Naive thymus-derived CD4-positive, alpha-beta T cell (primary cell): ENCODE measurements at places on chromosomes 4 and X.

DNA sequence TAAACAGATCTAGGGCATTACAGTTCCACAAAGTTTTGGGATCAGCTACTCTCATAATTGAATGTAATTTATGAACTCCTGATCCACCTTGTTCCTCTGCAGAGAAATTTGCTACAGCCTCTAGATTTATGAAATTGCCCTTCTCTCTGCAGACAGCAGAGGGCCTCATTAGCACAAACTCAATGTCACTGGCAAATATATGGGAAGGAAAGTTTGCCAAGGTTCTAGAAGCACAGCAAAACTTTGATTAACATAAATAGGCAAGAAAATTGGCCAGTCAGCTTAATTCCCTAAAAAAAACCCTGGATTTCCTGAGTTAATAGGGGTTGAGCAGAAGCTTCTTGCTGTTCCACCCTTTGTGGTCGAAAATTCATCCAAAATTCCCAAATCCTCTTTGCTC lies 31.5 kb downstream of the PRPS1 start:
- DNase-seq, result peak; percentile 42

DNA sequence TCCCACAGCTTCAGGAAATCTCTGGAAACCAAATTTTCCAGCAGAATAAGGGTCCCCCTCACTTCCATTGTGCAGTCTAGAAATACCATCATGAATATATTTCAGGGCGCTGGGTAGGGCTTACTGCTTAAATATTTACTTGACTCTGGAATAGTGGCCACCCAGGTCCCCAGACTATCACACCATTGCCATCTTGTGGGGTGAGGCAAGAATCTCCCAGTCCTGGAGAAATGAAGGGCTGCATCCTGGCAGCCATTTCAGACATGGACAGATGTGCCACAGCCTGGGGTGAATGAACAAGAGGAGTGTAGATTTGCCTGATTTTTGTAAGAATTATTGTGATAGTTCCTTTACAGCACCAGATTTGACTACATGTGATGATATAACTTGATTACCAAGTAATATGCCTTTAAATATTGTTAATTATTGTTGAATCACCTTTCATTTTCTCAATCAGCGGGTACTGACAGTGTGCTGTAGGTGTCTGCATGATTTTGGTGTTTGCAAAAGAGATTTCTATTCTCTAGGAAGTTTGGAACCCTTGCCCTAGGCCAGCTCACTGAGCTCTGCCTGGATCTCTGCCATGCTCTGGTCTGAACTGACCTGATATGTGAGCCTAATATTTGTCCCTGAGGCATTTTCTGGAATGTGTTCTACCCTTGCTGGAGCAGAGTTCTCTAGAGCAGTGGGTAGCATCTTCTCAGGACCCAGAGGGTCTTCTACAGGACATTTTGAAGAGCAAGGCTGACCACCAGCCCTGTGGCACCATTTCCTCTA lies 183.4 kb downstream of the KIT start:
- no peak for DNase-seq

GRCh38 chrX:9538544-9539045 lies 73.7 kb downstream of the TBL1X start:
- no peak for DNase-seq

DNA sequence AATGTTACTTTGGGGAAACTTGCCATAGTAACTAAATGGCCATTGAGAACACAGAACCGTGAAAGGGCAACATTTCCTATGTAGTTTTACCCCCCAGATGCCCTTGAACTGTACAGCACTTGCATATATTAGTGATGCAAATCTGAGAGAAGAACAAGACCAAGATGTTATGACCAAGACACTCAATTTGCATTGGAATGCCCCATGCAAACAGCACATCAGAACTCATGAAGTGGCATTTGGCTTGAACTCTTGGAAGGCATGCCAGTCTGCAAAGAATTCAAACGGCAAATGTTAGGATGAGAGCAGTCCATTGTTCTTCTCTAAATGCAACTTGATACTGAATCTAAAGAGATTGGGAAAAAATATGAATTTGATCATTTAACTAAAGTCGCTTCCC lies 139.4 kb upstream of the CXorf66 start:
- no peak for DNase-seq

DNA sequence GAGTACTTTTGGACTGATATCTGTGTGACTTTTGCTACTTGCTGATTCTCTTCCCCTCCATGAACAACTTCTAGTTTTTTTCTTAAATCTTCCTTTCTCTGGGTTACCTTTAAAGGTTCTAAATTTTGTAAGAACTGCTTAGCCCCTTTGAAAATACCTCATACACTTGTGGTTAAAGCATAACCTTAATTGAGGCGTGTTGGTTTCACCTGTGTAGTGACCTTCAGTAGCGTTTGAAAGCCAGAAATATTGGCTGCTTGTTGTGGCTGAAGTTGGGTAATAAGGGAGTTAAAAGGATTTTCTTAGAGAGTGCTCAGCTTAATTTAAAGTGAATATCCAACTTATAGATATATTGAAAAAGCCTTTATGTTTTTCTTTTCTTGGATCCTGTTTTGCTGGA lies 32.0 kb downstream of the MAGEC1 start:
- DNase-seq, result no peak

DNA sequence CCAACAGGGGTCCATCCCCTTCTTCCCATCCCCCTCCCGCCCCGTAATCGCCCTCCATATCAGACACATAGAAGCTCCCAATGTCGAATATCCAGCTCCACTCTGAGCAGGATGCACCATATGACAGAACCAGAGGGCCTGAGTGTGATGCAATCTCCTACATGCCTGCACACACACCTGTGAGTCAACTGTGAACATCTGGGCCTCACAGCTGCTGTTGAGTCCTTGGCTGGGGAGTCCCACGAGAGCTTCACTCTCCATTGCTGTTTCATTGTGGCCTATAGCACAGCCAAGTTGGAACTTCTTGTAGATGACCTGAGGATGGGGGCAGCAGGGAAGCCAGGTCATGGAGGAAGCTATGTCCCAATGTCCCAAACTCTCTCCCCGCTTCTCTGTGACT lies 8.2 kb downstream of the SLC38A5 start:
- no peak for DNase-seq

DNA sequence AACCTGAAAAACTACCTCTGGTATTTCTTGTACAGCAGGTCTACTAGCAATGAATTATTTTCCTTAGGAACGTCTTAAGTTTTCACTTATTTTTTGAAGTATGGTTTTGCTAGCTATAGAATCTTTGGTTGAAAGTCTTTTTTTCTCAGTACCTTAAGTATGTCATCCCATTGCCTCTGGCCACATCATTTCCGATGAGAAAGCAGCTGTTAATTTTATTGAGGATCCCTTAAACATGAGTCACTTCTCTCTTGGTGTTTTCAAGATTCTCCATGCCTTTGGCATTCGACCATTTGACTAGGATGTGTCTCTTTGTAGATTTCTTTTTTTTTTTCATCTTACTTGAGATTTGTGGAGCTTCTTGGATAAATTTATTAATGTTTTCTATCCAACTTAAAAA lies 803.8 kb upstream of the AMOT start:
- DNase-seq, result no peak

DNA sequence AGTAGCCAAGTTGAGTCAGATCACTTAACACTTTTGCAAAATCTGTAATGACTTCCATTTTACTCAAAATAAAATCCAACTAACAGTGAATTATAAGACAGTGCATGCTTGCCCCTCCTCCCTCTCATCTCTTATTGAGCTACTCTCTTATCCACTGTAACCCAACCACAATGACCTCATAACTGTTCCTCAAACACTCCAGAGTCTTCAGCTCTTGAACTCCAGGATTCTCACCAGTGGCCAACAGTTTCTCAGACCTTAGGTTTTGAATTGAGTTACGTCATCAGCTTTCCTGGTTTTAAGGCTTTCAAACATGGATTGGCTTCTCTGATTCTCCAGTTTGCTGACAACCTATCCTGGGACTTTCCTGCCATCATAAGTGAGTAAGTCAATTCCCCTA lies 938.3 kb downstream of the RAB28 start:
- no peak for DNase-seq

GRCh38 chr4:155578726-155579370 lies 87.8 kb upstream of the GUCY1A1 start:
- DNase-seq, result no peak
